ENCODE measurements at places on chromosomes 16 and 17.

DNA sequence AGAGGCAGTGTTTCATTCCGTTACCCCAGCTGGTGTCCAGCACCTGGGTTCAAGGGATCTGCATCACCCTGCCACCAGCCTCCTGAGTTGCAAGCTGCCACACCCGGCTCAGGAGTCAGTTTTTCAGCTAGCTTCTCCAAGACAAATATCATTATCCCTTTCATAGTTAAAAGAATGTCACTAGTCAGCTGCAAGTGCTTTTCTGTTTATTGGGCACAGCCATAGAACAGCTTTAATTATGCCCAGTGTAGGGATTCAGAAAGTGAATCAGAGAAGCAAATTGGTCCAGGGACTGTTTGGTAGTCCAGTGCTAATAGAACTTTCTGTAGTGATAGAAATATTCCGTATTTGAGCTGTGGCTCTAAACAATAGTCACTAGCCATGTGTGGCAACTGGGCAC, 2.9 kb upstream of the AOC3 start:
- no peak for DNase-seq

DNA sequence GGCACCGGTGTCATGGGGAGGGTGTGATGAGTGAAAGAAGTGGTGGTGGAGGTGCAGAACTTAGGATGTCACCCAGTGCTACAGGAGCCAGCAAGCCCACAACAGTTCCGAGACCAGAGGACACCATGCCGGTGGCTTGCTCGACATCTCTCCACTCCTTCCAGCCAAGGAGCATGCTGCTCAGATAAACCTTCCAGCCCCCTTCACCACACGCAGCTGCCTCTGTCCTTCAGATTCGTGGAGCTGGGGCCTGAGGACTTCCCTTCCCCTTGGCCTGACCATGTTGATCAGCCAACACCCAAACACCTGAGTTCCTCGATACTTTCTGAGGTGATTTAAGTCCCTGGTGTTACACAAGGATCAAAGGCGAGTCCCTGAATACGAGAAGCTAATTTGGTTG, 188.8 kb upstream of the FOXF1 start:
- DNase-seq = no peak

DNA sequence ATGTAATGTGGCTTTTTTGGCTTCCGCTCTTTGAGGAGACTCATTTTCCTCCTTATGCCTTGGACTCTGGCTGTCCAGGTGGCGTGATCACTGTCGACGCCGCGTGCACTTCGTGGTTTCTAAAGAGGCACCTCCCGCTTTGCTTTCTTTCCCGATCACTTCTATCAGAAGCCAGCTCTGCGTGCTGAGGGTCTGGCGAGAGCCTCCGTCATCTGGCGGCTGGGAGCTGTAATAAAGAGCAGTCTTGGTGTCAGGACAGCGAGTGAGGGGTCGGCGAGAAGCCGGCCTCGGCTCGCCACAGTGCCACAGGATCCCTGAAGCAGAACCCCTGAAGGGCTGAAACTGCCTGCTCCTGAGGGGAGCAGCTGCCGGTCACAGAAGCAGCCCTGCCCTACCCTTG, 7.4 kb downstream of the ZNF750 start:
- DNase-seq = no peak

- DNase-seq = no peak
These were observed 44.2 kb downstream of the ADCY7 start for GRCh38 chr16:50310308-50311133.

- no peak for DNase-seq
These were observed 46.1 kb downstream of the DCUN1D3 start for GRCh38 chr16:20853981-20854620.
